ENCODE measurements at places on chromosomes 2 and 18.

DNA sequence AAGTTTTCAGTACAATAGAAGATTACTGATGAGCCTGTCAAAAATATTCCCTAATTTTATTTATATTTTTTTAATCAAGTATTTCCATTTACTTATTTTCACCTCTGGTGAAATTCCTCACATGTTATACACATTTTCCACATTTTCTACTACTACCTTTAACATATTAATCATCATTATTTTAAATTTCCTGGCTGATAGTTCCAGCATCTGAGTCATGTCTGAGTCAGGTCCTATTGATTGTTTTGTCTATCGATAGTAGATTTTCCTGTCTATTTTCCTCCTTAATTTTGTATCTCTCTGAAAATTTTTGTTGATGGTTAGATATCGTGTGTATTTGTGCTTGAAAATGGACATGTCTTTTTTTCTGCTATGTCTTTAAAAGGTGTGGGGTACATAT lies 211.8 kb upstream of the DSEL start:
- DNase-seq = no peak

DNA sequence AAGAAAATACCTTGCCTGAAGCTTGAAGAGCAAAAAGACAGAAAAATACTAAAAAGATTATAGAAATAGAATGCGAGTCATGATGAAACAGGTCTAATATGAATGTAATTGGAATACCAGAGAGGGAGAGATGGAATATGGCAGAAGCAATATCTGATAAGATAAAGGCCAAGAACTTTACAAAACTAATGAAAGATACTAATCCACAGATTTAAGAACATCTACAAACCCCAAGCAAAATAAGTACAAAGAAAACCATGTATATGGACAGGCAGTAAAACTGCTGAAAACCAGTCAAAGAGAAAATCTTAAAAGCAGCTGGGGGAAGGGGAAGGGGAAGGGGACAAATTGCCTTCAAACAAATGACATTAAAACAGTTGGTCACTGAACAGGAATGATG lies 67.0 kb downstream of the PIGN start:
- DNase-seq = no peak

- DNase-seq = no peak
These were observed 206.1 kb downstream of the TTC32 start for GRCh38 chr2:19695706-19696105.

DNA sequence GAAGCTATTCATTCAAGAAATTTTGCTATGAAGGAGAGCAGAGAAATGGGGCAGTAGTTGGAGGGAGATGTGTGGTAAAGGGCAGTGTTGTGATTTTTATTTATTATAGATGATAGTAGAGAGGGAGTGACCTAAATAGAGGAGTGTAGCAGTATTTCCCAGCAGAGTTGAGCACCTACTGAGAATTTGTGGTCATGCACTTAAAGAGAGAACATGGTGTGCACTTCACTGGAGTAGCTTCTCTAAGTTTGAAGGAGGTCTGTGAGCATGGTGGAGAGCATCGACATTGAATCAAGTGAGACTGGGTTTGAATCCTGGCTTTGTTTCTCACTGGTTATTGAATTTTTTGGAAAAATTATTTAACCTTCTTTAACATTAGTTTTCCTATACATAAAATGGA lies 129.2 kb downstream of the AQP4 start:
- DNase-seq = no peak

- no peak for DNase-seq
These were observed 37.6 kb downstream of the ABCB11 start for GRCh38 chr2:168993538-168993937.

DNA sequence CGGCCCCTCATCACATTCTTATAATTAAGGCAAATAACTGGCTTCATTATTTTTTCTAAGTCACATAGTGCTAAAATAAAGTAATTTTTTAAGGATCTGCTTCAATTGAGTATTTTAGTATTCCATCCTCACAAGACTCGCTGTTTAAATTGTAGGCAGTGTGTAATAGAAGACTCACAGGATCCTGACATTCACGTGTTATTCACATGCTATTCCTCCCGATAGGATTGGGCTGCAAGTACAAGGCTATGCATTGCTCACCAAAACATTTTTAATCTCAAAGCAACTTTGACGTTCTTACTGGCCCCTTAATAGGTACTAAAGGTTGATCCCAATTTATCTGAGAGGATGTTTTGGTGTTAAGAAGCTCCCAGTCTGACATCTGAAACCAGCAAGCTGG lies 127.6 kb upstream of the L3MBTL4 start:
- no peak for DNase-seq

DNA sequence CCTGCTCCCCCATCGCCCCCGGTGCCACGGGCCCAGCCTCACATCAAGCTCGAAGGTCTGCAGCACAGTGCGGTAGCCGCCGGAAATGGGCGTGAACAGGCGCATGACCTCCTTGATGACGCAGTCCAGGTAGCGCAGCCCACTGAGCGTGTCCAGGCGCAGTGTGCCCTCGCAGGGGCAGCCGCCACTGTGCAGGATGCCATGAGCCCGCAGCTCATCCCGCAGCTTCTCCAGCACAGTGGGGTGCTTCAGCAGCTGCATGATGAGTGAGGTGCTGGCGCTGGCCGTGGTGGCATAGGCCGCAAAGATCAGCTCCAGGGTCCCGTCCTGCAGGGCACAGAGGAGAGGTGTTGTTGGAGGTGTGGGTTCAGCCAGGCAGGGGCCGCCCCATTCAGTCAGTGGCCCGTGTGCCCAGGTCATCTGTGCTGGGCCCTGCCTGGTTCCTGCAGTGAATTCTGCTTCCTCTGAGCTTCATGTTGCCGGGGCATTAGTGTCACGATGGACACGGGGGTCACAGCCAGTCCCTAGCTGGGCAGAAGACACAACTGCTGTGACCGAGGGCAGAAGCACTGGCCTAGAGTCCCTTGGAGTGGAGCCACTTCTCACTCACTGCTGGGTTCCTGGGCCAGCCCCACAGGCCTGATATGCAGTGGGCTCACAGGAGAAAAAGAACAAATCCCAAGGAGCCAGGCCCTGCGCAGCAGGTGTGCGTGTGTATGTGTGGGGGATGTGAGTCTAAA lies 14.5 kb downstream of the CYP26B1 start:
- DNase-seq = no peak

DNA sequence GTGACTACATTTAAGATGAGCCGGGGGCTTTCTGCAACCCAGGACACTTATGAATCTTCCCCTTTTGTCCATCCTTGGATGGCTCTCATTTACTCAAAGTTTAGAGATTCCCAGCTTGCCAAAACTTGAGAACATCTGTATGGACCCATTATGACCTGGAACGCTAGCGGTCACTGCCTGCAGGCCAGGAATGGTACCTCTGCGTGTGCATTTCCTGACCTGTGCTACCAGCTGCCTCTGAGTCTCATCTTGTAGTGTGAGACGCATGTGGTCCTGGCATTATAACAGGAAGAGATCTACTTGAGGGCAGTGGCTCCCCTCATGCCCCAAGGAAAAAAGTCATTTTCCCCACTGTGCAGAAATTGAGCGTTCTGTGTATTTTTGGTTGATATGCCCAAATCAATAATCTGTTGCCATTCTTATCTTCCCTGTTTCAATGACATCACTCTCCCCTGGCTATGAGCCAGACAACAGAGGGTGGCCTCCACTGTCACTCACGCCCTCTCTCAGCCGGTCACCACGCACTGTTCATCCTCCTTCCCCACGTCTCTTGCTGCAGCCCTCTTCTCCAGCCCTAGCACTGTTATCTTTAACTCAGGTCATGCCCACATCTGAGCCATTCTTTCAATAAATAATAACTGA lies 28.5 kb upstream of the NPAS2 start:
- no peak for DNase-seq

- no peak for DNase-seq
These were observed 618 bp upstream of the LYPD1 start for GRCh38 chr2:132670496-132671150.

GRCh38 chr2:74436111-74436805 lies 5.5 kb downstream of the RTKN start:
- DNase-seq = no peak

DNA sequence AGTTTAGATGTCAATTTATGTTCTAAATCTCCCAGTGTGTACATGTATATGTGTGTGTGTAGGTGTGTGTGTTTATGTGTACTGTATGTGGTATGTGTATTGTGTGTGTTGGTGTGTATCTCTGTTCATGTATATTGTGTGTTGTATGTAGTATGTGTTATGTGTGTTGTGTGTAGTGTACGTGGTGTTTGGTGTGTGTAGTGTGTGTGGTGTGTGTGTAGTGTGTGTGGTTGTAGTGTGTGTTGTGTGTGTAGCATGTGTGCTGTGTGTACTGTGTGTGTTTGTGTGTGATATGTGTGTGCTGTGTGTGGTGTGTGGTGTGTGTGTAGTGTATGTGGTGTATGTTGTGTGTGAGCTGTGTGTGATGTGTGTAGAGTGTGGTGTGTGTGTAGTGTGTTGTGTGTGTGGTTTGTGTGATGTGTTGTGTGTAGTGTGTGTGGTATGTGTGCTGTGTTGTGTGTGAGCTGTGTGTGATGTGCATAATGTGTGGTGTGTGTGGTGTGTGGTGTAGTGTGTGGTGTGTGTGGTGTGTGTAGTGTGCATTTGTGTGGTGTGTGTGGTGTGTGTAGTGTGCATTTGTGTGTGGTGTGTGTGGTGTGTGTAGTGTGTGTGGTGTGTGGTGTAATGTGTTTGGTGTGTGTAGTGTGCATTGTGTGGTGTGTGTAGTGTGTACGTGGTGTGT lies 5.2 kb upstream of the RTP5 start:
- DNase-seq = no peak

- no peak for DNase-seq
These were observed 137.8 kb upstream of the KLHL29 start for GRCh38 chr2:23246992-23247683.

DNA sequence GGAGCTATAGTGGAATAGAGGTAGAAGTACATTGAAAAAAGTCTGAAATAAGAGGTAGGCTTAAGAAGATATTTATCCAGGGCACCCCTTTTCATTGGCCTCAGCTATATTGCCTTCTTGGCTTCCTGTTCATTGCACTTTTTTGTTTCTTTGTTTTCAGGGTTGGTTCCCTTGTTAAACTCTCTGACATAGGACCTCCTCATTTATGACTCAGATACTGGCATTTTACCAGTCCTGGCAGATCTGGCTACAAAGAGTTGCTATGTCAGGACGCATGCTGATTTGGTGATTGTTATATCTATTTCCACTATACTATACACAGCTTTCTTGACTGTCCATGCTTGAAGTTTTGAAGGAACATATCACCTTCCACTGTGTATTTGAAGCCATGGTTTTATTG lies 60.0 kb downstream of the GCA start:
- no peak for DNase-seq

DNA sequence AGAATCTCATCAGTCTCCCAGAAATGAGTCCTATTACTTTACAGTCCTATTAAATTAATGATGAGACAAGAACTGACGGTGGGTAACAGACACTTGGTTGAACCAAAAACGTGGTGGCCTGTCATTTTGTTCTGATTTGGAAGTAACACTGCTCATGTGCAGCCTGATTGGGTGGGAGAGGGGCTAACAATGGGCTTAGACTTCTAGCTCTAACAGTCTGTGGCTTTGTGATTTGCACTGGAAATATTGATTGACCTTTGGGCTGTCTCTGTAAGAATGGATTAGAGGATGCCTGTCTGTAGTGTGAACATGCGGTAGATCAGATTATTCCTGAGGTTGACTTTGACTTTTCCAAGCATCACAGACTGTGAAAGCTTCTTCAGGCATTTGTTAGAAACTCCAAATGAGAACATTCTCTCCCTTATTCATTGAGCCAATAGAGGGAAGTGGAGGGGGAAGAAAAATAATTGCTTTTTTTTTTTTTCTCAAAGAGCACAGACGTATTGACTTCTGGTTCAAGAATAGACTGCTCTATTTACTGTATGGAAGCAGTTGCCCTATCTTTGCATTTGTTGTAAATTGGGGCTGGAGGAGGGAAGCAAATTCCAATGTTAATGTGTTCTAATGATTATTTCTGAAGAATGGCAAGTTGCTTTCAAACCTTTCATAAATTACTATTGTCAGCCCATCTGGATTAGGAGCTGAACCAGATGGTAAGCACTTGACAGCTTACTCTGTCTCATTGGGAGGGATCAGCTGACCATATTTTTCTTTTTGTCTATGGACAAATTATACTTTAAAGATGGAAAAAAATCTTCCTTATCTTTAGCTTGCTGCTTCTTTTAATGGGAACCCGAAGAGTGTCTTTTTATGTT lies 85.8 kb upstream of the TTN start:
- DNase-seq = no peak

- no peak for DNase-seq
These were observed 65.1 kb upstream of the RPRM start for GRCh38 chr2:153543635-153544071.

GRCh38 chr2:71965530-71965929 lies 182.1 kb downstream of the CYP26B1 start:
- no peak for DNase-seq

DNA sequence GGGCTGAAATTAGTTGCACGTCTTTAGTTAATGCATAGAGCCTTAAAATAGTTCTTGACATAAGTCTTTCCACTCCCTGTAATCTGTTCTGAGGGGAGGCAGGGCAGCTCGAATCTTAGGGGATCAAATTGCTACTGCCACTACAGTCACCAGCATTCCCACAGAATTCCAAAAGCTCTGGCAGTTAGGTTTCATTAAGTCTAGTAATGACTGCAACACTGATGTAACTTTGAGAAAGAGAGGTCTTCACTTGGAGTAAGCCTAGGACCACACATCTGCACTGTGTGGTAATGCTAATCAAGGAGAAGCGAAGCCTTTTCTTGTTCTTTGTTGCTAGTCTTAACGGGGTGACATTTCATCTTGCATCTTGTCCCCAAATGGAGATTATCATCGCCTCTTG lies 19.3 kb upstream of the NCK2 start:
- DNase-seq = no peak

DNA sequence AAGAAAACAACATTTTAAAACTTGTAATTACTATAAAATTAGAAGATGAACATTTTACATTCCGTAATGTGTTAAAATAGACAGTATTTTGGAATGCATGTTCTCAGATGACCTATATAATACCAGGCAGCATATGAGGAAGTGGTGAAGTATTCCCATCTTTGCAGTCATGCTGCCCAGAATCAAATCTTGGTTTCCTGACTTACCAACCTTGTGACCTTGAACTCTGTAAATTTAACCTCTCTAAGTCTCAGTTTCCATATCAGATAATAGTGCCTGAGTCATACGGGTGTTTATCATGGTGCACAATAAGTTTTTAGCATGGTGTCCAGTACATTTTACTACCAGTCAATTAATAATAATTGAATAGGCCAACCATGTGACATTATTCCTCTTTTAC lies 7.3 kb upstream of the GALM start:
- DNase-seq = no peak

GRCh38 chr2:168456521-168457189 lies 583 bp downstream of the CERS6 start:
- no peak for DNase-seq

GRCh38 chr2:103174711-103175110 lies 412.9 kb downstream of the TMEM182 start:
- no peak for DNase-seq

Data from nucleus accumbens (tissue), 56 donors.